ENCODE measurements at places on chromosomes 3 and 15.

- DNase-seq = no peak
Observed at GRCh38 chr3:38723569-38724391, 74.3 kb upstream of the SCN5A start.

DNA sequence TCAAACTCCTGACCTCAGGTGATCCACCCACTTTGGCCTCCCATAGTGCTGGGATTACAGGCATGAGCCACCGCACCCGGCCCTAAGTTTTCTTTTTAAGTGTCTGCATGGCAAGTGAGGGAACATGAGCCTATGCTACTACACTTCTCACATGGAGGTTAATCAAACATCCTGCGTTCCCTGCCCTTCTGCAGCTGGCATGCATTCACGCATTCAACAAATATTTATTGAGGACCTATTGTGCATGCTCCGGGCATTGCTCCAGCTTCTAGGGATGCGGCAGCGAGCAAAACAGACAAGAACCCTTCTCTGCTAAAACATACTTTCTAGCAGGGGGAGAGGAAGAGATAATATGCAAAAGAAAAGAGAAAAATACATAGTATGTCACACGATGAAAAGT lies 42.6 kb upstream of the ACKR4 start:
- no peak for DNase-seq

GRCh38 chr3:71189480-71189879 lies 394.0 kb downstream of the FOXP1 start:
- DNase-seq = peak; percentile 21

- no peak for DNase-seq
Observed at GRCh38 chr15:78570710-78571109, 5.4 kb downstream of the CHRNA5 start.

GRCh38 chr3:85706130-85706529 lies 747.3 kb downstream of the CADM2 start:
- no peak for DNase-seq

- DNase-seq = no peak
Observed at GRCh38 chr3:36905545-36905944, 39.3 kb downstream of the TRANK1 start.

DNA sequence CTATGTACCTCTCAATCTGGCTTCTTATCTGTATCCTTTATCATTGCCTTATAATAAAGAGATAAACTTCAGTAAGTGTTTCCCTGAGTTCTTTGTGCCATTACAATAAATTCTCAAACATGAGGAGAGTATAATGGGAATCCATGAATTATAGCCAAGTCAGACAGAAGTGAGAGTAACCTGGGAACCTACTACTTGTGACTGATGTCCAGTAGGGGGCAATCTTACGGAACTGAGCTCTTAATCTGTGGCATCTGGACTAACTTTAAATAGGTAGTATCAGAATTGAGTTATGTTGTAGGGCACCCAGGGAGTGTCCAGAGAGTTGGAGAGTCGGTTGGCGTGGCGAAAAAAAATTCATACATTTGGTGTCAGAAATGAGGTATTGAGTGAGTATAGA lies 542.6 kb downstream of the ZBBX start:
- peak; percentile 1 for DNase-seq

Data from mammary epithelial cell (primary cell).